ENCODE measurements at places on chromosomes 11 and 22.

- no peak for DNase-seq
Measured at GRCh38 chr11:63853476-63853875, 14.6 kb downstream of the MARK2 start.

DNA sequence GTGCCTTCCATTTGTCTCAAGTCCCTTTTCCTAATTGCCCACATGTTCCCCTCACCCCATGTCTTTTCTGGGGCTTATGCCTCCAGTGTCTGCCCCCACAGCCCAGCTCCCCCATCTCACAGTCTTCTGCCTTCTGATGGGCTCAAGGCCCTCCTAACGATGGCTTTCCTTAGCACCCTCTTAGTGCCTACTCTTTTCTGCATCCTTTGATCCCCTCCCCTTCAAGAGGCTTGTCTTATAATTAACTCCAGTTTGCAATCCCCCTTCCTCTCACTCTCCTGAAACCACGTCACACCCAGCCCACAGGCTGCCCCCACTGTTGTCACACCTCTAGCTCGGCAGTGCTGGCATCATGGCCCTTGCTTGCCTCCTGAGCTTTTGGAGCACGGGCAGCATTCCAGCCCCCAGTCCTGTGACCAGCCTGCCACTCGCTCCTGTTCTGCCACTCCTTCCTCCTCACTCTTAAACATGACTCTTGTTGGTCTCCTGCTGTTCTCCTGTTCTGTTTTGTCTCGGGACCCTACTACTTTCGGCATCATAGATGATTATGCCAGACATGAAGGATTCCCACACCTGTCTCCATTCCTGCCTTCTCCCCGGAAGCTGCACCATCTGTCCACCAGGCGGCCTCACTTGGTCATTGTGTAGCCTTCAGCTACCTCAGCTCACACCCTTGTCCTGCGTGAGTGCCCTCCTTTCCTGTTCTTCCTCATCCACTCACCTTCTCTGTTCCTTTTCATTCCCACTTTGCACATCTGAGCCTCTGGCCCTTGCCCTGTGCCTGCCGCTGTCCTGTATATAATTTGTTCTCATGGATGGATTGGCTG lies 26.1 kb downstream of the UBE2L3 start:
- no peak for DNase-seq

GRCh38 chr11:119085437-119085847 lies 761 bp downstream of the HMBS start:
- no peak for DNase-seq

- peak; percentile 26 for DNase-seq
Measured at GRCh38 chr11:130144861-130145281, 14.7 kb upstream of the ST14 start.

DNA sequence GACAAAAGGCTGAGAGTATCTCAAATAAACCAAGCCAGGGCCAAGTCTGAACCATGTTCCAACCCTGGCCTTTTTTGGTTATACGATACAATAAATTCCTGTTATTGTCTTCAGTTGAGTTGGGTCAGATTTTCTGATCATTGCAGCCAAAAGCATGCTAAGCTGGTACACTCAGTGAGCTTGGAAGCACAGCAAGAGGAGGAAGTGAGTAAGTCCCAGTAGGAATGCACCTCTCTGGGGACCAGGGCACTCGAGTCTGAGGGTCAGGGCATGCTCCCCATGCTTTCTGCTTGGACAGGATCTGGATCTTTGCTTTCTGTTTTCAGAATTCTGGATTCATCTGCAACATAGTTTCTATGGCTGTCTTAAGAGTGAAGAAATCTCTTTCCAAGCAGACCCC lies 73.1 kb downstream of the TMPRSS5 start:
- no peak for DNase-seq

DNA sequence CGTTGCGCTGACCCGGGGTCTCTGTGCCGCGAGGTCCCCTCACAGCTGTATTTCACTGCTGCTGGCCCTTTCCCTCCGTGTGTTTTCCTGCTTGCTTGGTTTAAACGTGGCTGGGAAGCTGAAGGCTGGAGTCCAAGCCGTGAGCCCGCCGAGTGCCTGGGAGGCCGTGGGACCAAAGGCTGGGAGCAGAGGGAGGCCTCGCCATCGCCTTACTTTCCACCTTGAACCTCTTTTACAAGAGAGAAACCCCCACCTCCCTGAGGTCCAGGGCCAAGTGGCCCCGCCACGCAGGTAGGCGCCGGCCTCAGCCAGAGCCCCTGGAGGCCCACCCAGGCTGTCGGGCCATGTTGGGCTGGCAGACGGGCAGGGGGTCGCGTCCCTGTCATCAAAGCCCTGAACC lies 411.6 kb downstream of the TBC1D22A start:
- no peak for DNase-seq

DNA sequence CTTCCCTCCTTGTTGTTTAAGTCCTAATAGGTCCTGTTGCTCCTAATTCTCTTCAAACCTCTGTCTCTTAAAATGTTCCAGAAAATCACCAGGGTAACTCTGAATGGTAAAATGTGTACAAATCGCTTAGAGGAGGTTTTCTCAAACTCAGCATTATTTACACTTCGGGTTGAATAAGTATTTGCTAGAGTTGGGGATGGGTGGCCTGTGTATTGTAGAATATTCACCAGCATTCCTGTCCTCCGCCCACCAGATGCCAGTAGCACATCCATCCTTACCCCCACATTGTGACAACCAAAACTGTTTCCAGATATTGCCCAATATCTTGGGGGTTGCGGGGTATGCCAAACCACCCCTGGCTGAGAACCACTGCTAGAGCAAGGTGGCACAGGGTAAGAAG lies 64.4 kb upstream of the DDI1 start:
- DNase-seq, result no peak

GRCh38 chr22:43159484-43160178 lies 8.3 kb downstream of the TSPO start:
- DNase-seq, result no peak

- DNase-seq, result no peak
Measured at GRCh38 chr11:95345651-95346050, 114.6 kb upstream of the SESN3 start.

DNA sequence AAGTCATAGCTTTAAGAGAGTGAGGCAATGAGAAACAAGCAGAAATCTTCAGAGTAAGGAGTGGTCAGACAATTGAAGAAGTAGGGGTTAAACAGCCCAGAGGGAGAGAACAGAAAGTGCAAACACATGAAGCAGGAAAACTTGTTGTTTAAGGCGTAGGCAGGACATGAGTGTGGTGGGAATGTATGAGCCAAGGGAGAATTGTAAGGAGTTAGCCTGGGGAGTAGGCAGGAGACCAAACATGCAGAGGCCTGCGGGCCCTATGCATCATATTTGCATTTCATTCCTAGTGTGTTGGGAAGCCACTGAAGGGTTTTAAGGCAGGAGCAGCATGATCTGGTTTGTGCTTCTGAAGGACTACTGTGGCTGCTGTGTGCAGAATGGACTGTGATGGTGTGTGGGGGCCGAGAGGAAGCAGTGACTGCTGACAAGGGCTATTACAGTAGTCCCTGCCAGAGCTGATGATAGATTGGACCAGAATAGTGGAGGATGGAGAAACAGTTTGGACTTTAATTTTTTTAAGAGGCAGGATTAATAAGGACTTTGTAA lies 179.9 kb upstream of the C11orf87 start:
- no peak for DNase-seq

DNA sequence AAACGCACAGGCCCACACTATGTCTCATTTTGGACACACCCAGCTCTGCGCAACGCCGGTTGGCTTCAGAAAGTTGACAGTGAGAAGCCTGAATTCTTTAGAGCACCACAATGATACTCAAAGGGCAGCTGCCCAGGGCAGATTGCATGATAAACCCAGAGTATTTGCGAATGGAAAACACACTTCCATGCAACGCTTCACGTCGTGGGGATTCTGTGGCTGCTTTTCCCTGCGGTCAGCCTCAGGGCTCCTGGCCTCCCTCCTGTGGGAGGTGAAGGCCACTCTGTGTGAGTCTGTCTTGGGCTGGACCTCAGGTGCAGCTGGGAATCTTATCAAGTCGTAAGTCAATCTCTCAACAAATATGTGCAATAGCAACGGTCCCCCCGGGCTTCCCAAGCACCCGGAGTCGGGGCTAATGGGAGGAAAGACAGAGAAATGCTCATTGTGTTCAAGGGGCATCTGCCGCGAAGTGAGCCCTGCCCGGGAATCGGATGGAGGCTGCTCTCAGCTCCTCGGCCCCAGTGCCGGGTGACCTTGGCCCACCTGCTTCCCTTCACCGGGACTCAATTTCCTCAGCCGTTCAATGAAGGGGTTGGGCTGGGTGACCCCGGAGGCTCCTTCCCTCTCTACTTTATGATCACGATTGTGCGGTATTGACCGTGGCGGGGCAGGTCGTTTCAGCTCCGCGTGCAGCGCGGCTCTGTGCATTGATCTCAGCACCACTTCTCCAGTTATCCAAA lies 623.6 kb downstream of the BRD1 start:
- no peak for DNase-seq

- no peak for DNase-seq
Measured at GRCh38 chr11:12716816-12717215, 42.6 kb downstream of the TEAD1 start.

- DNase-seq, result no peak
Measured at GRCh38 chr22:26047516-26047915, 121.7 kb upstream of the SEZ6L start.

- DNase-seq, result no peak
Measured at GRCh38 chr11:93524173-93524536, 19.0 kb downstream of the SMCO4 start.

DNA sequence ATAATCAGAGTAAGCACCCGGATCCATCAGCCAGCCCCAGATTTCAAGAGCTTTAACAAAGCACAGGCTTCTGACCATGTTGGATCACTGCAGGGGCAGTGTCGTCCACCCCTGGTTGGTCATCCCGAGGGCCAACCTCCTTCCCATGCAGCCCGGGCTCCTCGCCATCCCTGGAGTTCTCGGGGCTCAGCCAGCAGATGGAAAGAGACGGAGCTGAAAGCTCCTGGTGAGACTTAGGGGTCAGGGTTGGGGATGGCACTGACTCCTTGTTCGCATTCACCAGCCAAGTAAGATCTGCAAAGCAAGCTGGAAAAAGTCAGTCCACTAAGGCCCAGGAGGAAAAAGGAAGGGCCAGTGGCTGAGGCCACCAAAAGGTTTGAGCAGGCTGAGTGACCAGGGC lies 888.9 kb downstream of the BRD1 start:
- DNase-seq, result no peak

- no peak for DNase-seq
Measured at GRCh38 chr11:129722529-129722928, 93.1 kb upstream of the TMEM45B start.

DNA sequence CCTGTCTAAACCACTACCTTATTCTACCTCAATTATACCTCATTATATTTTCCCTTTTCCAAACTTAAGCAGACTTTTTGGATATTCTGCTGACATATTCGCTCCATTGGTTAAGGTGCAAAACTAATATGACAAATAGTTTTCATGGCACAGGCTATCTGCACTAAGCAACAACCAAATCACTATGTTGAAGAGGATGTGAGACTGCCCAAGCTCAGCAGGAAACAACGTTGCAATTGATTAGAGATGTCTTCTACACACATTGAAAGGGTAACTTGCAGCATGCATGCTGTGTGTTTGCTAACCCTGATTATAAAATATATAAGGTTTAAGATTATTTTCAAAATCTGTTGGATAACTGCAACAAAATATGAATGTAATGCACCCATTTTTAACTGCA lies 61.6 kb downstream of the STK33 start:
- DNase-seq, result no peak

DNA sequence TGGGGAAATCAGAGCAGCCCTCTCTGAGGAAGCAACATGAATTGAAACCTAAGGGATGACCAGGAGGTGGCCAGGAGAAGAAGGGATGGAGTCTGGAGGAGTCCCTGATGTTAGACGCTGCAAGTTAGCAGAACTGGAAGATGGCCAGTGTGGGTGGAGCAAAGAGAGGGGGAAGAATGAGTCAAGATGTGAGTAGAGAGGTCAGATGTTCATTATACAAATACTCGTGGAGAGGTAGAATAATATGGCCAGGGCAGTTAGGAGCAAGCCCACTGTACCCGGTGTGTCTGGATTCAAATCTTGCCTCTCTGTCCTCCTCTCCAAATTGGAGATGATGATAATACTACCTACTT lies 242.0 kb downstream of the TENM4 start:
- DNase-seq, result no peak

- no peak for DNase-seq
Measured at GRCh38 chr22:19848298-19849224, 6.1 kb downstream of the GNB1L start.

GRCh38 chr11:128388206-128388815 lies 199.0 kb downstream of the ETS1 start:
- no peak for DNase-seq

- DNase-seq, result no peak
Measured at GRCh38 chr11:82733444-82734119, at the start of gene FAM181B. Gene FAM181B, minus strand, starts transcription at chr11:82733864. Its CDS starts 135 bp downstream, at chr11:82733729.

- DNase-seq, result no peak
Measured at GRCh38 chr11:66835768-66836405, 7.4 kb upstream of the RCE1 start.

DNA sequence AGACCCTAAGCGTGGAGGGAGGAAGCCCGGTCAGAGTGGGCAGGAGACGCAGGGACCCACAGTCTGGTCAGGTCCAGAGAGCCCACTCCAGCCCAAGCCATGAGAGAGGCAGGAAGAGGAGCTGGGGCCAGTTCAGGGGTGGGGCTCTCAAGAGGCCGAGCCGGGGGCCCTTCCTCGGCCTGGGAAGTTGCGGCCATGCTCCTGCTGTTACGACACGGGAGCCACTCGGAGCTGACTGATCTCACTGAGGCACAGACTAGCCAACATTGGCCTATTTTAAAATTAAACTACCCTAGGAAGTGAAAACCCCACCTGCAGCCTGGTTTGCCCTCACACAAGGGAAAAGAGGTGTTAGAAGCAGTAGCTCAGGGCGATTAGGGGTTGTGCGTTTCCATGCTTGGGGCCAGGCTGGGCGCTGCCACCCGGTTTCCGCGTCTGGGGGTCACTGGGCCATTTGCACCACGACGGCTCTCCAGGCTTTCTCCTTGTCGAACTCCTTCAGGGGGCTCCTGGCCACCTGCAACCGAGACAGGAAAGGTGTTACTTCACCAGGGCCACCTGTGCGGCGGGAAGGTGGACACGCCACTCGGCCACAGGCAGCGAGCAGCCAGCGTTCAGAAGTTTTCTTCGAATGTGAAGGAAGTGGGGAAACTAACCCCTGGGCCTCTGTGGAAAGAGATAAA lies 3.2 kb upstream of the TTLL8 start:
- no peak for DNase-seq

DNA sequence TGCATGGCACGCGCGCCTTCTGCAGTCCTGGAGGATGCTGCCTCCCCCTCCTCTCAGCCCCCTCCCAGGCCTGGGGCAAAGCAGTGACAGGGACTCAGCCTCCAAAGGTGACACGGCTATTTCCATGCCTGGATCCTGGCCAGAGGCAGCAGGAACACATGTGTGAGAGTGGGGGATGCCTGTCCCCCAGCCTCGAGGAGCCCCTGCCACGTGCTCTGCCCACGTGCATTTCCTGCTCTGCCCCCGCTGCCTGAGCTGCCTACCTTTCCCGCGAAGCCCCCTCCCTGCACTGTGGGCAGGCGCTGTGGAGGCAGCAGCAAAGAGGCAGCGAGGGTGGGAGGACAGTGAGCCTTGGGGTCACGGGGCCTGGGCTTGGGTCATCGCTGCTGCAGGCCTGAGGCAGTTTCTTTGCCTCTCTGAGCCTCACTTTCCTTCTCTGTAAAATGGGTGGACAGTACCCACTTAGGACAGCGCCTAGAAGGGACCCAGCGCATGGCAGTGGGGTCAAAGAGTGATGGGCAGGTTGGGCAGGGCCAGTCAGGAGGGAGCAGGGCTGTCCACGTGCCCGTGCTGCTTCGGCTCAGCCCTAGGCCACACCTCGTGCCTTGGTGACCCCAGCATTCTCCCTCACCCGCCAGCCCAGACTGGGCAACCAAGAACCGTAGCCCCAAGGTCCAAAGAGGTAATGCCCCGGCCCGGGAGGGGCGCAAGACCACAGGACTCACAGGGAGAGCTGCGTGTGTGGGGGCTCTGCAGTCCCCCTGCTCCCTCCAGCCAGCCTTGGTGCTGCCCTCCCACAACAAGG lies 48.6 kb downstream of the FLRT1 start:
- no peak for DNase-seq
